ENCODE measurements at places on chromosomes 12 and 14.

- DNase-seq, result no peak
Measured at GRCh38 chr12:62647586-62647985, 181.0 kb downstream of the MON2 start.

DNA sequence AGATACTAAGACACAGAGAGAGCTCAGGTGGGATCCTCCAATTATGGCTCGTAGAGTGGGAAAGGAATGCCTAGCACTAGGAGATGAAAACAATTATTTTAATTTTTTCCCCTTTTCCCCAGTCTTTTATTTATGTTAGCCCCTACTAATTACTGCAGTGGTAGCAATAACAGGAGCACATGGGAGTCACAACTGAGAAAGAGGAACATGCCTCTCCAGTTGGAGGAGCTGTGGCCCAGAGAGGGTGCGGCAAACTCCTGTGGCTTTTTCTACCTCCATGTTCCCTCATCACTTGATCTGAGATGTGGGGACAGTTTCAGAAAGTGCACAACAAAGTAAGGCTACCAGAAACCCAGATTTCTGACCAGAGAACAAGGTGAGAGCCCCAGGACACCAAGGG lies 25.9 kb upstream of the POC1B start:
- DNase-seq, result no peak

DNA sequence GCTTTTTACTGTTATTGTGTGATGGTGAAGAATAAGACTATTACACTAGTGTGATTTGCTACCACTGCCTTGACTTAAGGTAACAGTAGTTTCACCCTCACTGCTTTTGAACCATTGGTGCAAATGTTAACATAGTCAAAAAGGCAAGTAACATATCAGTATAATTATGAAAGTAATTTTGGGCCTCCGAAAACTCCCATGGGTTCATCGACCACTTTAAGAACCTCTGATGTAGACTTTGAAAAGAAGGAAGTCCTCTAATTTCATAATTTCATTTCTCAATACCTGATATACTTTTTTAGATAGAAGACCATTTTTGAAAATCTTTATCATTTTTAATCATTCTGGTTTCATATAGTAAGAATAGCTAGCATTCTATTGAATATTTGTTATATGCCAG lies 57.7 kb downstream of the ETNK1 start:
- no peak for DNase-seq

GRCh38 chr12:83256562-83256961 lies 569.9 kb downstream of the TMTC2 start:
- no peak for DNase-seq

- DNase-seq, result no peak
Measured at GRCh38 chr12:121090586-121091514, 41.8 kb upstream of the P2RX7 start.

DNA sequence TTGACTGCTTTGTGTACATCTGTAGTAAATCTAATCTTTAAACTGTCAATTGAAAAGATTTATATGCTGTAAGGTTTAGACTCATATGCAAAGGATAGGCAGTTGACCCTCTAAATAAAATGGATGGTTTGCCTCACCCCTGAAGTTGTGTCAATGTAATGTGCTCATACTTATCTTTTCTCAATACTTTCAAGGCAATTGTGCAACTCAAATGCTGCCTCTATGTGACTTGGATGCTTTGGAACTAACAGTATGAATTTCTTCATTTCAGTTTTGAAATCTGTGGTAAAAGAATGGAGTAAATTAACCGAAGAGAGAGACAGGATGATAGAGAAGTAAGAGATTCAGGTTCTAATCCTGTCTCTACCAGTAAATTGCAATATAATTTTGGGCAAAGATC lies 9.7 kb downstream of the PDE6H start:
- no peak for DNase-seq

GRCh38 chr14:31893221-31893757 lies 183.8 kb upstream of the ARHGAP5 start:
- DNase-seq, result no peak

GRCh38 chr12:75526655-75527511 lies 15.5 kb upstream of the KRR1 start:
- peak; percentile 1 for DNase-seq

- no peak for DNase-seq
Measured at GRCh38 chr12:2043054-2043453, 9.7 kb upstream of the CACNA1C start.

DNA sequence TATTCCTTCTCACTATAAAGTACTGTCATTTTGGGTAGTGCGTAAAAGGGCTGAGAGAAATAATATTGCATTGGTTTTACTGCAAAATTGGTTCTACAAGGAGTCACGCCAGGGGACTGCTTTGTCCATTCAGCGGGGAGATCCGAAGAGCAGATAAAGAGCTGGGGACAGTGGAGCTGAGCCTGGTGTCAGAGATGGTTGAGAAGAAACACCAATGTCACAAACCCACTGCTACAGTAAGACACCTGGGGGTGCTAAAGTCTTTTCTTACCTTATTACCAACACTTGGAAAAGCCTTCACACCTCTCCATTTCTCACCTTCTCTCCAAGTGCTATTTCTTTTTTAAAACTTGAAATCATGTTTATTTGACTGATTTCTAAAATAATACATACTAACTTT lies 14.1 kb downstream of the IL31 start:
- no peak for DNase-seq

GRCh38 chr12:40336573-40337199 lies 111.9 kb downstream of the LRRK2 start:
- no peak for DNase-seq

DNA sequence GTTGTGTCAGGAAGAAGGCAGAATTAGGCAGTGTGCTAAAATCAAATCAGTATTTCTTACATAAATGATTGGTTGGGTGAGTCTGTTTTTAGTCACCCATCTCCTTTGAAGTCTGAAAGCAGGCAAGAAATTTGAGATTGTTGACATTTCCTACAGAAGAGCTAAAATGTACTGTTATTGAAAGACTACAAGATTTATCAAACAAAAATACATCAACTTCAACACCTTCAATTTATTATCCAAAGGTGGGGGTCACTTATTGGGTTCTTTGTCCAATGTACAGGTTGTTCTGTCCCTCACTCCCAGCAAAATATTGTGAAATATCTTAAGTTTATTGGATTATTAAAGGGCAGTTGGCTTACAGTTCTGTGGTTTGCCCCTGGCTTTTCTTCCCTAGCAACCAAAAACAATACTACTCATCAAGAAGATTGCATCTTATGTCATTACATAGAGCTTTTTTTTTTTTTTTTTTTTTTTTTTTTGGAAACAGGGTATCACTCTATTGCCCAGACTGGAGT lies 20.6 kb upstream of the PKP2 start:
- DNase-seq, result no peak

Measured in stimulated activated CD8-positive, alpha-beta memory T cell treated with anti-CD3 and anti-CD28 coated beads, Interleukin-7, amount 100 ng/mL, for 48 hours (primary cell).